ENCODE measurements at places on chromosomes 1 and 21.

DNA sequence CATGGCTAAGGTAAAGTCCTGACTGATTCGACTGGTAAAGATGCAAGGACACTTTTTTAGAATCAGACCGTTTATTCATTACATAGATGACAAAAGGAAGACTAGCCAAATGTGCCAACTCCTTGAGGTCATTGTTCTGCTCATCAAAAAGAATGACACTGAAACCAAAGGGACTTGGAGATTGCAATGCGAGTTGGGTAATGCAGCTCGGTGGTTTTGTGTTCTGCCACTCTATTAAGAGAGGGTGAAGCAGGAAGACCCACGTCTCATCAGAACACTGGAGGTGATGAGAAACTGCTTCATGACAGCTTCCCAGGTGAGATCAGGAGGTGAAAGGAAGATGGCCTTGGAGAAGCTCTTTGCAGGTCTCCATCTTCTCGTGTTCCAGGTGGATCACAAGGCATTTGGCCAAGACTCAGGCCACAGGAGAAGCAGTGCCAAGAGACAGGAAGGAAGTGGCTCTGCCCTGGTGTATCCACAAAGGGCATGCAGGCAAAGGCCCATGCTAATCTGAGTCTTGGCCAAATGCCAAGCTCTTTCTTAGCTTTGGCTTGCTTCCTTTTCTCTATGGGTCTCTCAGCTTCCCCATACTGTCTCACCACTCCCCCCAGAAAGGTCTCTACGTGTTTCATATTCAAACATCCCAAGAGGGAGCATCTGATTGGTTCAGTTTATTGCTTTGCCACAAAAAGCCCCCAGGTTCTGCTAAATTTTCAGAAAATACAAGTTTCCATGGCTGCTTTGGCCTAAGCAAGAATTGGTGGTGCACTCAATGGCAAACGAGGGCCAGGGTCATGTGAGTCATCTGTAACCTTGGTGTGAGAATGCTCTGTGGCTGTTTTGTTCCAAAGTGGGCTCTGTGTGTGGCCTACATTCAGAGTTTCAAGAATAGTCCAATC lies 5.7 kb upstream of the CCT8 start:
- no peak for DNase-seq

- no peak for DNase-seq
Observed at GRCh38 chr1:47951545-47952235, 45.5 kb downstream of the TRABD2B start.

- no peak for DNase-seq
Observed at GRCh38 chr1:205670611-205671430, 9.5 kb downstream of the SLC45A3 start.

GRCh38 chr1:242225767-242226573 lies 227.1 kb upstream of the MAP1LC3C start:
- DNase-seq = no peak

- DNase-seq = no peak
Observed at GRCh38 chr1:246828818-246829217, 102.9 kb downstream of the AHCTF1 start.

GRCh38 chr1:2314803-2315673 lies 76.3 kb downstream of the MORN1 start:
- DNase-seq = peak; percentile 11

DNA sequence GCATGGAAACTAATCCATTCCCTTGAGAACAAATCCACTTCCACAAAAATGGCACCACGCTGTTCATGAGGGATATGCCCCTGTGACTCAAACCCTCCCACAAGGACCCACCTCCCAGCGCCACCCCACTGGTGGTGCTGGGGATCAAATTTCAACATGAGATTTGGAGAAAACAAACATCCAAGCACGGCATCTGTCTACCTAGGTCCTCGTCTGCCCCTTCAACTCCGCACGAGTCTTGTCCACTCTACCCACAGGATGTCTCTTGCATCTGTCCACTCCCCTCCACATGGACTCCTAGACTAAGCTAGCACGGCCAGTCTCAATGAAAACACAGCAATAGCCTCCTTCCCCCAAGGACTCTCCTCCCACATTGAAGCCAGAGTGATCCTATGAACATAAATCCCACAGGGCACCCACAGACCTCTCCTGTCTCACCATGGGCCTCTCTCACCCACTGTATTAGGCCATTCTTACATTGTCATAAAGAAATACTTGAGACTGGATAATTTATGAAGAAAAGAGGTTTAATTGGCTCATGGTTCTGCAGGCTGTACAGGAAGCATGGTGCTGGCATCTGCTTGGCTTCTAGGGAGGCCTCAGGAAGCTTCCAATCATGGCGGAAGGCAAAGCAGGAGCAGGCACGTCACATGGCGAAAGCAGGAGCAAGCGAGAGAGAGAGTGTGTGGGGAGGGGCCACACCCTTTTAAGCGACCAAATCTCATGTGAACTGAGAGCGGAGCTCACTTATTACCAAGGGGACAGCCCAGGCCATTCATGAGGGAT lies 101.4 kb downstream of the TOMM20 start:
- DNase-seq = no peak

- no peak for DNase-seq
Observed at GRCh38 chr1:10644307-10645128, 151.9 kb downstream of the CASZ1 start.

GRCh38 chr1:89633800-89634625 lies 1.1 kb downstream of the LRRC8C start:
- DNase-seq = peak; percentile 41

DNA sequence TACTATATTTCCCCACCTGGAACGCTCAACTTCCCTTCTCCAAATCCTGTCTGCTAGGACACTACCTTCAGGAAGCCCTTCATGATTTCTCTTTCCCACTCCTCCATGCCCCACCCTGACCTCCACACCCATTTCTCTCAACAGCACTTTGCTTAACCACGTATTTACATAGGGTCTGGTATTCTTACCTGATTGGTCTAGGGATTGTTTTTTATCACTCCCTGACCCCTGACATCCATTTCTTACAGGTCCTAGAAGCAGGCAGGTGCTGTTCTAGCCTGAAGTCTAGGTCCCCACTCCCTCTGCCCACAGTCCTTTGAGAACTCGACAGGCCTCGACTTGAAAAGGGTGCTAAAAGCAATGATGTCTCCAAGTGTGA lies 47.5 kb downstream of the DMAP1 start:
- no peak for DNase-seq

- no peak for DNase-seq
Observed at GRCh38 chr1:173392895-173393658, 84.1 kb upstream of the PRDX6 start.

GRCh38 chr21:25298512-25299491 lies 308.5 kb downstream of the MRPL39 start:
- DNase-seq = no peak

DNA sequence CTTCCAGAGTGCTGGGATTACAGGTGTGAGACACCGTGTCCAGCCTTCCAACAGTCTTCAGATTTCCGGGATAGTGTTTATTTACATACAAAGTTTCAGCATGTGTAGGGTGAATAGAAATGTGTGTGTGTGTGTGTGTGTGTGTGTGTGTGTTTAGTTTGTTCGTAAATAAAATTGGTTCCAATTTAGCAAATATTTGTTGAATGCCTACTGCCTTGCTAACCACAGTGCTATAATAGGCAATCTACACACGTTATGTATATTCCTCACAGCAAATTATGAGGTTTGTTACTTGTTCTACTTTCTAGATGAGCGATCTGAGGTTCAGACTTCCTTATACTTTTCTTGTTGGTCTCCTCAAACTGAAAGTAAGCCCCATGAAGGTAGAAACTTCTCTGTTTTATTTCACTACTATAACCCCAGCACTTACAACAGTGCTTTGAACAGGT lies 32.8 kb upstream of the EPS15 start:
- no peak for DNase-seq
